ENCODE measurements at places on chromosomes 3 and 15. TPM values are rescaled to one million over a fixed set of nuclear protein-coding genes. Genes with fewer than 3 reads are reported as not detected.

CEP63 gene
- 18.8 TPM for total RNA-seq

ARL14 gene
- total RNA-seq: not detected

SLCO3A1 gene
- 56.3 TPM for total RNA-seq

MCCC1 gene
- 62.3 TPM for total RNA-seq

CYP1A1 gene
- 0.31 TPM for total RNA-seq

NPAP1 gene
- total RNA-seq: not detected

COL7A1 gene
- 8.9 TPM for total RNA-seq

GATA2 gene
- total RNA-seq: 9.6 TPM

FANCI gene
- 11.9 TPM for total RNA-seq

CHRM5 gene
- total RNA-seq: not detected
